CD14-positive monocyte (primary cell): ENCODE measurements at places on chromosomes 1 and 21. TPM values are rescaled to one million over a fixed set of nuclear protein-coding genes. Genes with fewer than 3 reads are reported as not detected.

The KCNK1 gene
- not detected in 2 replicates for polyA plus RNA-seq

- no peak overlapping the region for H3K4me3 ChIP-seq
- H3K27ac ChIP-seq: no peak overlapping the region
- no peaks in the 10 kb centered on the region for H3K27me3 ChIP-seq
- no peaks in the 10 kb centered on the region for H3K36me3 ChIP-seq
- DNase-seq: no peak
These were observed 112.6 kb upstream of the B3GALT2 start for GRCh38 chr1:193299038-193299437.

DNA sequence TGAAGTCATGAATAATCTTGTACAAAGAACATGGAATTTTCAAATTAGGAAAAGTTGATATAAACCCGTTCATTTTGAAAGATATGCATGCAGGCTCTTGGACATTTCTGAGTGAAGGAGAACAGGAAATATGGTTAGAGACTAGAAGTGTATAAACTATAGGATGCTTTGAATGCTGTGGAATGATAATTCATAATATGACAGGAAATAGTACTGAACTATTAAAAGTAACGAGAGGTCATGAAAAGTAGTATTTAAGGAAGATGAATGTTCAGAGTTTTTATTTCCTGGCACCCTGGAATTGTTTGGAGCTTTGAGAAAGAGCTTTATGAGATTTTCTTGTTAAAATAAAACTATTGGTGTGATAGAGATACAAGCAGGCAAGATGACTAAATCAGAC lies 18.7 kb upstream of the CRB1 start:
- no peak for DNase-seq
- H3K4me3 ChIP-seq: no peak overlapping the region

GRCh38 chr1:113147073-113147625 lies 74.2 kb downstream of the LRIG2 start:
- H3K27ac ChIP-seq: no peak overlapping the region
- H3K27me3 ChIP-seq: no peaks in the 10 kb centered on the region
- no peaks in the 10 kb centered on the region for H3K36me3 ChIP-seq
- no peaks in the 10 kb centered on the region for H3K4me1 ChIP-seq
- no peak overlapping the region for H3K4me3 ChIP-seq
- no peak for DNase-seq

DNA sequence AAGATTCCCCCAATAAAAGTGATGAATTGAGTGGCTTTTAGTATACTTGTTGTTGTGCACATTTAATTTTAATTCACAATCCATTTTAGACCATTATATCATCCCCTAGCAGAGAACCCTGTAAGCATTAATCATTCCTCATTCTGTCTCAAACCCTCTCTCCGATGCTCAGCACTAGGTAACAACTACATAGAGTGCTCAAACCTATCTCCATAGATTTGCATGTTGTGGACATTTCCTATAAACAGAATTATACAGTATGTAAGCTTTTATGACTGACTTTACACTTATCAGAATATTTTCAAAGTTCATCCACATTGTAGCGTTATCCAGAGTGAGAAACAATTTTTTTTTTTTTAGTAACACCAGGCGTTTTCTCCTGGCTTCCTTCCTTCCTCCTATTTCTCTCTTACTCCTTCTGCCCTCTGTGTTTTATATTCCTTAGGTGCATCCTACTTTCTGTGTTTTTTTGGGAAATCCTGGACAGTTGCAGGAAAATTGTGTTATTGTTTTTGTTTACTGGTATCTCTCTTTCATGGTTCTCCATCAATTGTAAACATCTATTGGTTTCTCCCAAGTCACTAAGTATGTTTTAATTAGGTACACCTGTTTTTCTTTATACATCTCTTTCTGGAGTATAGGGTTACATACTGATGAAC lies 1528.0 kb upstream of the TPTE start:
- no peaks in the 10 kb centered on the region for H3K36me3 ChIP-seq
- H3K27ac ChIP-seq: no peak overlapping the region

DNA sequence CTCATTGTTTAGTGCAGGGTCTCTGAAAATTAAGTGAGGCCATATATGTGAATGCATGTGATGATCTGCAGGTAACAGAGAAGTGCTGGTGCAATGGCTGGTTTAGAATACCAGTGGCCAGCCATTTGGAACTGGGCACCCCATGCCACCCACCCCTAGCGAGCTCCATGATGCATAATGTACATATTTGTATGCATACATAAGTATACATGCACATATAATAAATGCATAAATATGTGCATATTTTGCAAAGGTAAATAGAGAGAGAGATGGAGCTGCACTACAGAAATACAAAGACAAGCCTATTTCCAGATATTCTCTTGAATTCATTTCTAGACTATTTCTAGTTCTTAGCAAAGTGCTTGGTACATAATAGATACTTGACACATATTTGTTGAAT lies 68.5 kb upstream of the IGSF21 start:
- no peaks in the 10 kb centered on the region for H3K4me1 ChIP-seq
- H3K27ac ChIP-seq: no peak overlapping the region
- no peaks in the 10 kb centered on the region for H3K27me3 ChIP-seq
- DNase-seq: no peak
- no peak overlapping the region for H3K4me3 ChIP-seq
